Smooth muscle cell of the pulmonary artery (primary cell): ENCODE measurements at places on chromosomes 2 and 18. TPM values are rescaled to one million over a fixed set of nuclear protein-coding genes. Genes with fewer than 3 reads are reported as not detected.

Gene RALB
- 53.7 and 57.5 TPM in 2 replicates for total RNA-seq

Gene EML6
- 1.2 and 1.3 TPM in 2 replicates for total RNA-seq

Gene RAB6D
- total RNA-seq, result not detected in 2 replicates

Gene LRATD1
- total RNA-seq, result 0.07 and 0.13 TPM in 2 replicates

Gene MYL1
- not detected in 2 replicates for total RNA-seq

Gene GPR45
- not detected in 2 replicates for total RNA-seq

Gene TRIM43
- not detected in 2 replicates for total RNA-seq

Gene CYP26B1
- 1.1 and 4.9 TPM in 2 replicates for total RNA-seq

Gene DSC2
- 0.07 TPM in 2 replicates for total RNA-seq

Gene SCN9A
- total RNA-seq, result 13.7 and 23.8 TPM in 2 replicates

Gene SLC40A1
- 27.0 and 53.8 TPM in 2 replicates for total RNA-seq

Gene THSD7B
- total RNA-seq, result 0.03 and 1.4 TPM in 2 replicates

Gene TBC1D8
- 9.7 and 12.1 TPM in 2 replicates for total RNA-seq

Gene NUP35
- total RNA-seq, result 8.7 and 9.1 TPM in 2 replicates

Gene MYOM1
- 2.5 and 4.3 TPM in 2 replicates for total RNA-seq

Gene PAX8
- total RNA-seq, result 0.91 and 1.6 TPM in 2 replicates

Gene AMER3
- total RNA-seq, result not detected in 2 replicates
